ENCODE measurements at places on chromosomes 11 and 22. TPM values are rescaled to one million over a fixed set of nuclear protein-coding genes. Genes with fewer than 3 reads are reported as not detected.

- DNase-seq = no peak
These were observed 1.1 kb upstream of the PHLDB1 start for GRCh38 chr11:118606157-118606843.

- peak; percentile 12 for DNase-seq
These were observed 38.2 kb downstream of the ADAMTS8 start for GRCh38 chr11:130390071-130390758.

DNA sequence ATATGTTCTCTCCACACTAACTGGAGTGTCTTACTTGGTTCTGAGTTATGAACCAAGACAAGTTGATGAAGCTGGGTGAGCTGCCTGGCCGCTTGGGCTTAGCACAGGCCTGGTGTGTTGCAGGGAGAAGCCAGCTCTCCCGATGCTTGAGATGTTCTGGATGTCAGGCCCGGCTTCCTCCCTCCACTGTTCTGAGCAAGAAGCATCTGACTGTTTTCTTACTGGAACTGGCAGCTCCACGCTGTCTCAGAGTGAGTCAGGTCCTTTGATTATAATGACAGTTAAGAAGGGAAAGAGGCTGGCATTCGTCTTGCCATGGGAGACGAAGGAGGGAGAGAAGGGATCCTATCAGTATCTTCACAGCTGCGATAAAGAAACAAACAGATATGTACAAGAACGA is 46.5 kb upstream of the CRTAM start:
- DNase-seq = no peak

DNA sequence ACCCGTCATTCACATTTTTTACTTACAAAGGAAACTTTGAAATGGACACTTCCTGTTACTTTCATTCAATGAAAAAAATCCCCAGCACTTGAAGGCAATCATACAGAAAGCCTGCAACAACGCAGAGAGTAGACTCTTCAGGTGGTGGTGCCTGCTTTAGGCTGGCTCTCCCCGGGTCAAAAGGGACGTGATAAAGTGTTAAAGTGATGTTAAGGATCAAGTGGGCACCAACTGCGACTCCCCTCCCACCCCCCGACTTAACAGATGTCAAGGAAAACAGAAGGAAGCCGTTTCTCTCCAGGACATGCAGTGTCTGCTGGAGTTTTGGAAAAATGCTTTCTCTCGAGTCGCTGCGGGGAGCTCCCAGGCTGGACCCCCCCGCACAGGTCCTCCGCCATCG is 414 bp upstream of the PNPLA3 start:
- no peak for DNase-seq

RBMXL2 gene
- total RNA-seq = not detected
